ENCODE measurements at places on chromosomes 3 and 15.
A peak's percentile ranks its signal among the peaks of the same experiment; 100 is the strongest.

- no peak for DNase-seq
Measured at GRCh38 chr15:45251888-45252287, at the start of gene SLC28A2. Gene SLC28A2 (plus strand): TSS chr15:45252234. CDS start chr15:45253216, 982 bp downstream.

GRCh38 chr3:21357241-21357640 lies 393.8 kb downstream of the ZNF385D start:
- no peak for DNase-seq

DNA sequence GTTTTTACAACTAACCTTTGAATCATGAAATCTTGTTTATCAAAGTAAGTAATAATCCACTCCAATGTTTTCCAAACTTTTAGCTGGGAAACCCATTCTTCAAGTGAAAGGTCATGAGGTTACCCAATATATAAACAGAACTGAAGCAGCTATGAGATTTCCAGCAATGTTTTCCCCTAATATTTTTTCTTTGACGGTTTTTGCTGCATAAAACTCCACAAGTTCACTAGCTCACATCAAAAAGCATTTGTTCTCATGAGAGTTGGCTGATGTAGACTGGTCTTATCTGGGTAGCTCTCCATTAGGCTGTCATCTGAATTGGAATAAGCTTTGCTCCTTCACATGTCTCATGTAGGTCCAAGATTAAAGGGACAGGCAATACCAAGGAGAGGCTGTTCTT lies 241.2 kb upstream of the LRRC3B start:
- no peak for DNase-seq

- no peak for DNase-seq
Measured at GRCh38 chr3:128366136-128366535, 100.6 kb downstream of the DNAJB8 start.

DNA sequence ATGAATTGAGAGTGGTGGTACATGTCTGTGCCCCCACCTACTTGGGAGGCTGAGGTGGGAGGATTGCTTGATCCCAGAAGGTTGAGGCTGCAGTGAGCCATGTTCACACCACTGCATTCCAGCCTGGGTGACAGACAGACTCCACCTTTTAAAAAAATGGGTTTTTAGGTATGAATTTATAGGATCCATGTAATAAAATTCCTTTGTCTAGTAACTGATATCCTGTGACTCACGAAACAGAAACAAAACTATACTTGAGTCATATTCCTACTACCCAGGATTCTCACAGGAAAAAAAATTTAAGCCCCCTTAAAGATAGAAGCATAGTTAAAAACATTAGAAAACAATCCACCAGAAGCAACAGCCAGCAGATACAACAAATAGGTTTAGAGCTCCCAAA lies 10.0 kb upstream of the CRTC3 start:
- no peak for DNase-seq

DNA sequence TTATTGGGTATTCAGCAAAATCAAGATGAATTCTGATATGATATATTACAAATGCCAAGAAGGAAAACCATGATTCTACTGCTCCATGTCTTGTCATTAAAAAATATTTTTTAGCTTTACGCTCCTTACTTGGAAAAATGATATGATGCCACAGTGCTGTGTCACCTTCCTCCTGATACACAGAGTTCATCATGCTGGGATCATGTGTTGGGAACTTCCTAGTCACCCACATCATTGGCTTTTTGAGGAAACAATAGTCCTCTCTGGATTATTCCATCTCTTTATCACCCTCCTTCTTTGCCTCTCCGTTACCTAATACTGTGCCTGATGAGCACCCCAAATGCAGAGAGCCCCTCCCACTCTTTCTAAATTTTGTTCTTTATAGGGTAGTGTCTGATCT lies 94.3 kb upstream of the PFN2 start:
- no peak for DNase-seq

DNA sequence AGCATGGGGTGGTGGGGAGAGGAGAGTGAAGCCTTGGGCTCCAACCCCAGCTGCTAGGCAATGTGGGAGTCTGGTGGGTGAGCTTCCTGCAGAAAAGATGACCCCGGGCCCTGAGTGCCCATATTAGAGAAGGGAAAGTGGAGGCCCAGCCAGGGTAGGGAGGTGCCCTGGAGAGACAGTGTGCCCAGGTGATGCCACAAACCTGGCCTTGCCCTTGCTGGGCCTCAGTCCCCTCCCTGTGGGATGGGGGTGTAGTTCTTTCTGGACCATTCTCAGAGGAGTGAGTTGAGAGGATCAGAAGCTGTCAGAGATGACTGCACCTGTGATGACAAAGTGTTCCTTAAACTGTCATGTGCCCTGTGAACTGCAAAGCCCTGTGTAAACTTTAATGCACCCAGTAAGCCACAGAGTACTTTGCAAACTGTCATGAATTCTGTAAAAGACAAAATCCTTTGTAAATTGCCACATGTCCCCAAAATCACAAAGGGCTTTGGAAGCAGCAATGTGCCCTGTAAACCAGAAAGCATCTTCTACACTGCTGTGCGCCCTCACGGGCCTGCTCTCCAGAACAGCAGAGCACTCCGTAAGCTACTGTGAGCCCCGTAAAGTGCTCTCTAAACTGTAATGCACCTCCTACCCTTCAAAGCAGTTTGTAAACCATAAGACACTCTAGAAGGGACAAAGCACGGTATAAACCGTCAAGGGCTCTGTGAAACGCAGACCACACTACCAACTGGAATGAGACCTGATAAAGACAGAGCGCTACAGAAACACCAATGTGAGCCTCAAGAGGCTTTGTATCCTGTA lies 51.3 kb upstream of the FGD5 start:
- no peak for DNase-seq

GRCh38 chr3:70618151-70618550 lies 305.7 kb upstream of the MDFIC2 start:
- DNase-seq: no peak

DNA sequence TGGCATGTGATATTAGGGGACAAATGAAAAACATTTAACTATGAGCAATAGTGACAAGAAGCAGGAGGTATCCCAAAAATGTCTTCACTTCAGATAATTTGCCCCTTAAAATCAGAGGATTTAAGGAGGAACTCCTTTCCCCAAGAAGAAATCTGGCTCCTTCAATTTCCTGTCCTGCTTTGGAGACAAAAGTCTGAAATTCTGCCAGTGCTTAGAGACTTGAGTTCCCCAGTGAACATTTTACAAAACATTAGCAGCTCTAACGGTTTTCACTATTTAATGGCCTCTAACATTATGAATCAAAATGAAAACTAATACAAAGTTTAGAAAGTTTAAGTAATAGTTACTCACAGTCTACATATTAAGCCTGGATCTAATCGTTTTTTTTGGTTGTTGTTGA lies 40.3 kb upstream of the ZNF385D start:
- no peak for DNase-seq

- DNase-seq: no peak
Measured at GRCh38 chr3:157347577-157348303, 88.9 kb upstream of the PTX3 start.

GRCh38 chr3:157204431-157204830 lies 44.5 kb upstream of the CCNL1 start:
- DNase-seq: peak; percentile 58

GRCh38 chr15:92624401-92624991 lies 31.1 kb downstream of the FAM174B start:
- no peak for DNase-seq

GRCh38 chr15:43204016-43204901 lies 16.6 kb downstream of the EPB42 start:
- DNase-seq: peak; percentile 52

DNA sequence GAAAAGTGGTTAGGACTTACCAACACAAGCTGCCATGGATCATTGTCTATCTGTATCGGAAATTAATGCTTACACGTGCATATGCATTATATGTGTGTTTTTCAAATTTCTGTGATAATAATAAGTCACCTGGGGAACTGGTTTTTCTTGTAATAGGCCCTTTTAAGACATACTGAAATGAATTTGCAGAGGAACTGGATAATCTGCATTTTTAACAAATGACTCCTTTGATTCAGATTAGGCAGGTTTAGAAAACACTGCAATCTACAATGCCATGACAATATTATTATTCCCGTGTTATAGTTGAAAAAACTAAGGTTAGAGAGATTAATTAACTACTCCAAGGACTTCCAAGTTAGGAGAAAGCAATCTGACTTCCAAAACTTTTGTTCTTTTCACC lies 23.4 kb downstream of the STRIT1 start:
- DNase-seq: no peak

- DNase-seq: no peak
Measured at GRCh38 chr3:59994732-59995304, 945.0 kb upstream of the CFAP20DC start.

DNA sequence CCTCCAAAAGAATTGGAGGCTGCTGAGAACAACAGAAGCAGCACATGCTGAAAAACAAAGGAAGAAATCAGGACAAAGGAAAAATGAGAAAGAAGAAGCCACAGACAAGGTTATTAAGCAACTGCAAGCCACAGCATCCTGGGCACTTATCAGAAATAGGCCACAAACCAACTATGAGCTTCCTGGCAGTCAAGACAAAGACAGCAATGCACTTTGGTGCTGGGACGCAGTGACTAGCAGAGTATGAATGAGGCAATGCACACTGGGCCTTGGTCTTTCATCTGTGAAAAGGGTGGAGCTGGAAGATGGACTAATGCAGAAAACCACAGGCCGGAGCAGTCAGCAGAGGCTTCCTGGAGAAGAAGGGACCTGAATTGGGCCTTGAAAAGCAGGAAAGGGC lies 56.0 kb upstream of the LINGO1 start:
- no peak for DNase-seq

DNA sequence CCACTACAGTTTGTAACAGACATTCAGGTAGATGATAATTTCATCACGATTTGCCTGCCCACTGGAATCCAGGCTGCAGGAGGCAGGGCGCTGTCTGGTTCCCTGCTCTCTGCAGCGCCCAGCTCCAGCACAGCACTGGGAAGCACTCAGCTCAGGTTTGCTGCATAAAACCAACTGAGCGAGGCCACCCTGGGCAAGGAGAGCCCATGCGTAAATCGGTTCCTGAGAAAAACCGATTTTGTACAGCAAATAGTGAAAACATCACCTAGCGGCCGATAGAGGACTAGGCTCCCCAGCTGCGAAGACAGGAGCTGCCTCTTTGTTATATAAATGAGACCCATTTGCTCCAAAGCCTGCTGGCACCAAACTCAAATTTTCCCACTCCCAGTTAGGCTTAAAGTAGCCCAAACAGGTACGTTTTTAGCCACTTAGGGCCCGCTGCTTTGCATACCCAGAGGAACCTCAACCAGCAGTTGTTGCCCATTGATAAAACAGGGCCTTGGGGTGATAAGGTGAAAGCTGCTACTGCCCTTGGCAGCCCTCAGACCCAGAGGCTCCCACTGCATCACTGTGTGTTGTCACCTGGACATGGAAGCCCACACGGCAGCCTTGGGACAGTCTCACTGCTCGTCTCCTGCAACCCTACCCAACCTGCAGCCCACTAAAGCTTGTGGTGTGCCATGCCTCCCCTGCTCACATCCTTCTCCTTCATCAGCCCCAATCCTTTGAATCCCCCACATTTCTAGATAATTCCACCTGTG lies 47.5 kb downstream of the ALDH1L1 start:
- no peak for DNase-seq

DNA sequence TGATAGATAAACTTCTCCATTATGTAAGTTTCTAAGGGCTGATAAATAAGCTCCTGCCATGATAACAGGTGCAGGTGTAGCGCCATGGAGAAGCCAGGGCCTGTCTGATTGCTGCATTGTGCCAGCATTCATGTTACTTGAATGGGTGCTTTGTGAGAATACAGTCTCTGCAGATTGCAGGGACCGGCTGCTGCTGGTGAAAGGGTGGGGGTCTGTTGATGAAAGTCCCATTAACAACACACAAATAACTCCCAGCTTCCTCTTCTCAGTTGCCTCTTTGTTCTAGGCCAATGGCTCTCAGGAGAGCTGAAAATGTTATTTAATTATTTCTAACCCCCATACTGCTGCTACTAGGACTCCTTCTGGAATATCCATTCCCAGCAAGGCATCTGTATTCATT lies 77.2 kb downstream of the RTP4 start:
- no peak for DNase-seq

DNA sequence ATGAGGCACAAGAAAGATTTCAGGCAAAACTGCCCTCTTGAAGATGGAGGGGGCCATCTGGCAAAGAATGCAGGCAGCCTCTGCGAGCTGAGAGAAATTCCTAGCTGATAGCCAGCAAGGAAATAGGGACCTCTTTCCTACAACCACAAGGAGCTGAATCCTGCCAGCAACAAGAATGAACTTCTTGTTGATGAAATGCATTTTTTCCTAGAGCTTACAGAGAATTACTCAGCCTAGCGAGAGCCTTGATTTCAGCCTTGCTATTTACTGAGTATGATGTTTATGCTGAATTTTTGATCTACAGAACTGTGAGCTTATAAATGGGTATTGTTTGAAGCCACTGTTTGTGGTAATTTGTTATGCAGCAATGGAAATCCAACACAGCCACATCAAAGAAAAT lies 148.5 kb upstream of the NAALADL2 start:
- DNase-seq: no peak

- no peak for DNase-seq
Measured at GRCh38 chr3:117987256-117987655, 1047.4 kb downstream of the IGSF11 start.

GRCh38 chr3:57569859-57570450 lies 13.9 kb downstream of the PDE12 start:
- no peak for DNase-seq

DNA sequence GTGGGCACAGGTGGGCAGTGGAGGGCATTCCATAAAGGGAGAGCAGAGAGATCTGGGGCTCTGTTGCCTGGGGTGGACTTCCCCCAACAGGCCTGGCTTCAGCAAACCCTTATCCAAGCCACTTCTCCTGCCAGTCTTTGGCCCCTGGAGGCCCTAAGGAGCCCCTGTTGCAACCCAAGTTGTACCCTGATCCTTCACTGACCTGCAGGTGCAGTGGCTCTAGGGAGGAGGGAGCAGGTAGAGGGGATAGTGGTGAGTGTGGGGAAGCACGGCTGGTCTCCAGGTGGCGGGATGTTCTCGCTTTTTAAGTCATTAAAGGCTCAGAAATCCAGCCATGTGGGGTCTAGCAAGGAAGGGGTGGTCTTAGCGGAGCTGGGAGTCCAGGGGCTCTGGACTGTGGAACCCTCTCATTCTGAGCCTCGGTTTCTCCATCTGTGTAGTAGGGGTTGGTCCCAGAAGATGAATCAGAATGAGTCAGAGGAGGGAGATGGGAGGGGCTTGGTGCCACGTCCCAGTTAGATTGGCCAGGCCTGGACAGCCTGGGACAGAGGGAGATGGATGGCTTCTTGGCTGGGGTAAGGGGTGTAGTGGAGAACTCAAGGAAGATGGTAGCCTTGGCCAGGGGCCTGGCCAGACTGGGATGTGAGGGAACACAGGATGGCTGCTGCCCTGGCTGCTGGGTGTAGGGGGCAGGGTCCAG lies 2.6 kb downstream of the ZBTB47 start:
- no peak for DNase-seq

DNA sequence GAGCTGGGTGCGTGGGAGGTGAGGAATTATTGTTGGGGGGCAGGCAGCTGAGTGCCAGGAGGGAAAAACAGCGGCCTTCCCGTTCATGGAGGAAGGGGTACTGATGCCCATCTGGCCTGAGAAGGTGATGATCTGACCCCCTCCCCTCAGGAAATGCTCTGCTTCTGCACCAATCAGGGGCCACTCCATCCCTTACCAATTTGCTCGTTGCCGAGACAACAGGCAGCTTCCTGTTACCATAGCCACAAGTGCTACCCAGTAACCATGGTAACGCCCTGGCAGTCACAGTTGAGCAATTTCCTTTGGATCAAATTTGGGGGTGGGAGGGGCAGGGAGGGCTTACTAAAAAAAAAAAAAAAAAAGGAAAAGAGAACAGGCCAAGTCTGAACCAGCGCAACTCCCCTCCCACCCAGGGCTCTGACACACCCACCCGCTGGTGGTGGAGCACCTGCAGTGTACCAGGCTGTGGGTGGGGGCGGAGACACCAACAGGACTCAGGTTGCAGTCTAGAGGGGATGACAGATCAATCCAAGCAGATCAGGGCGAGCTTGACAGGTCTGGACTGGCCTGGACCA lies 13.7 kb downstream of the CELF6 start:
- no peak for DNase-seq
